Chondrocyte (in vitro differentiated cells): ENCODE measurements at places on chromosomes 4 and X.

- DNase-seq: no peak
These were observed 117.6 kb downstream of the STK32B start for GRCh38 chr4:5168891-5169290.

DNA sequence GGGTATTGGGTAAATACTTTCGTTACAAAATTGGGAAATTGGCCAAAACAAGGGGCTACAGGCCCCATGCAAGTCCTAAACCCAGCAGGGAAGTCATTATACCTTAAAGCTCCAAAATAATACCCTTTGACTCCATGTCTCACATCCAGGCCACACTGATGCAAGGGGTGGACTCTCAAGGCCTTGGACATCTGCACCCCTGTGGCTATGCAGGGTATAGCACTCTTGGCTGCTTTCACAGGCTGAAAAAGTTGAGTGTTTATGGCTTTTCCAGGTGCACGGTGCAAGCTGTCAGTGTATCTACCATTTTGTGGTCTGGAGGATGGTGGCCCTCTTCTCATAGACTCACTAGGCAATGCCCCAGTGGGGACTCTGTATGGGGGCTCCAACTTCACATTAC lies 326.5 kb downstream of the TEX13C start:
- peak; percentile 24 for DNase-seq

DNA sequence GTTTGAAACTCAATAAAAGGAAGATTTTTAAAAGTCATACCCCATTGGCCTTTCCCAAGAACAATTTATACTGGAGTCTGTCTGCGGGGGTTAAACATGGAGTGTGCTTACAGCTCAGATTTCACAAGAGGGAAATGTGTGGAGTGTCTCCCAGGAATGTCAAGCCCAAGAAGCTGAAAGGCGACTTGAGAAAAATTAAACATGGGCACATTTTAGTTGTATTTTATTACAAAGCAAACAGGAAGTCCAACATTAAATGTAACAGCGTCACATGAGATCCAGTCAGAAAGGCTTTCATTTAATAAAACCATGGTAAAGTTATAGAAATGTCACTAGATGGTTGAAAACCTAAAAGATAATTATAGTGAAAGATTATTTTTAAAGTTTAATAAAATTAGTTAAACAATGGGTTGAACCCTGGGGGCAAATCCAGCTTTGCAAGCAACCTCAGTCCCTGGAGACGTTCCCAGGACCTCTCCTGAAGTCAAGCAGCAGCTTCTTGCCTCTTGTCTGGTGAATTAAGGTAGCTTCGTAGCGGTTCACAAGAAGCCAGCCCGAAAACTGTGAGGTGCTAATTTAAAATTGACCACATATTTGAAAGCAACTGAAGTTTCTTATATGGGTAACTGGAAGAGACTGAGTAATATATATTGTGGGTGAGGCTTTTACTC lies 168.4 kb upstream of the EDNRA start:
- no peak for DNase-seq

- DNase-seq: no peak
These were observed 10.1 kb downstream of the FGFRL1 start for GRCh38 chr4:1021386-1022050.

- no peak for DNase-seq
These were observed 393.8 kb upstream of the GNPDA2 start for GRCh38 chr4:45120163-45120562.

DNA sequence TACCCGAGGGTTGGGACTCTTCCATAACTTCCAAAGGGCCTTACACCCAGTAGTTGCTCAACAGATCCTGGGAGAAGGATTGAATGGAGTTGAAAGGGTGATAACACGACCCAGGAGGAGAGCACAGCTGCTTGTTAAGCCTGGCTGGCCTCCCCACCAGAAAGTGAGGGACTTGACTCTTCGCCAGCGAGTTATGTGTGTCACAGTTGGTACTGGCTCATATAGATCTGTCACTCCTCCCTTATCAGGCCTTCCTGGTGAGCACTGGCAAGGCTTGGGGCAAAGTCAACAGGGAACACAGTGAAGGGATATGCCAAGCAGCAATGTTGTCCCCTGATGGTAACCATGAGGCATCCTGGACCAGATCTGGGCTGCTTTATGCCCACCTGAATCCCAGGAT lies 35.8 kb downstream of the APLN start:
- DNase-seq: no peak

DNA sequence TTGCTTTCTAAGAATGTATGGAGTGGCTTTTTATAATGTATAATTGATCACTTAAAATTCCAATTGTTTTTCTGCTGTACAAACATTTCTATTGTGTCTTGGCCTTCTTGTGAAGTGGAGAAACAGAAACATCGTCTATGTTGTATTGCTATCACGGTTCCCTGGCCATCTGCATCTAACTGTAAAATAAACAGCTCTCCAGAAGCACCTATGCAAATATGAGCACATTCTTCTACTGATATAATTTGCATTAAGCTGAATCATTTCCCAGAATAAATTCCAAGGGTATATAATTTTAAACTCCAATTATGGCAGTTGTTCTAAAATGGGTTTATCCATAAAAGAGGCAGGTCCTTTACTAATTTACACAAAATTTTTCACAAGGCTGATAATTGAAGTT lies 261.6 kb upstream of the STS start:
- no peak for DNase-seq

- no peak for DNase-seq
These were observed 101.9 kb upstream of the SFRP2 start for GRCh38 chr4:153890761-153891160.

GRCh38 chr4:139014371-139015268 lies 961 bp upstream of the NOCT start:
- no peak for DNase-seq

- no peak for DNase-seq
These were observed 680.9 kb upstream of the ATOH1 start for GRCh38 chr4:93147524-93148212.

DNA sequence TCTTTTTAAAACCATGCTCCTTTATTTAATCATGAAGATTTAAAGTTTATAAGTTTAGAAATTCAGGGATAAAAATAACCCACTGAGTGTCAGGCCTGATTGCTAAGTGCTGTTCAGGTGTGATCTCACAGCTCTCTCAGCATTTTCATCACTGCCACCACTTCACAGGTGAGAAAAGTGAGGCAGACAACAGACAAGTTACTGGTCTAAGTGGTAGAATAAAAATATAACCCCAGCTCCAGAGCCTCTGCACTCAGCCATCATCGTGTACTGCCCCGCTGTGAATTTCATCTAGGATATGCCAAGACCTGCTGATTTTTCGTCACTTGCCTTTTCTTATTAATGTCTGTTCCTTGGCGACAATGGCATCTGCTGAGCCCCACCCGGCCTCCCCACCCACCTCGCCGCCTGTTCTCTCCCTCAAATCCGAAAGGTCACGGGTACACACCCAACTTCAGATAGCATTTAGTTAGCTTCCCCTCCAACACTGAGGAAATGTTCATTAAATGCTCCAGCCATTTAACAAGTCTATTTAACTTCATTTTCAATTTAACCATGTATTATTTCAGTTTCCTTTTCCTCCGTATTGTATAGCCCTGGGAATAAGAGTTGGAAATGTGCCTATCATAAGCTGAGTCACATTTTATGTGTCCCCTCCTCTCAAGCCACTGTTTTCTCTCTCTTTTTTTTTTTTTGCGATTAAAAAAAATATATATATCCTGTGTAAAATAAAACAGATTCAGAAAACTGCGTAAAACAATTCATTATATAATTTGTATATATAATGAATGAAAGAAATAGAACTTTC lies 236.5 kb downstream of the CBR4 start:
- no peak for DNase-seq

DNA sequence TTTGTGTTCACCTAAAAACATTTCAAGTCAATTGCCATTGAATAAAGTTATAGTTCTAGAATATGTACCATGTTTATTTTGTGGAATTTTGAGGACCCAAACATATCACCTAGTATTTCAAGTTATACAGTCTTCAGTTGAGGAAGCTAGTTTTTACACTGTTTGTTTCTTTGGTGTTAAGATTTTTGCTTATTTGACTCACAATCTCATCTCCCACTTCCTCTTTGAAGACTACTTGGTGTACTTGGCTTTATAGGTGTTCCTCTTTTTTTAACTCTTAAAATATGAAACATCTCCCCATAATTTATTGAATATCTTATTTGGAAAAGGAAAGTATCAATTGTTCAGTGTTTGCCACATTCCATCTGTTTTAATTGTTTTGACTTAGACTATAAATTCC lies 675.4 kb downstream of the RAPGEF2 start:
- no peak for DNase-seq

DNA sequence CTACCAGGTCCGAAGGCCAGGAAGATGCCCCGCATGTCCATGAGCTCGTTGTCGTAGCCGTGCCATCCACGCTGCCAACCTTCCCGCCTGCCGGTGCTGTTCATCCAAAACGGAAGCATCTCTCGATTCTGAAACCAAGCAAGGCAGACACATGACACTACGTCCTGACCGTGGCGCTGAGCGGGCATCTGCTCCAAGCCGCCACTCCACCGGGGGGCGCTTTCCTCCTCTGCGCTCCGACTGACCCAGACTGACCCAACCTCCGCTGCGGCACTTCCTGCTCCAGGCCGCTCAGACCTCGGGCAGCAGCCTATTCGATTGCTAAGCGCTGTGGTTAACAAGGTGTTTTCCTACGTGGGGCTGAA lies 120.5 kb downstream of the ENPP6 start:
- DNase-seq: no peak

GRCh38 chr4:11831739-11832138 lies 403.0 kb upstream of the HS3ST1 start:
- no peak for DNase-seq

- DNase-seq: no peak
These were observed 151.6 kb downstream of the AASDH start for GRCh38 chr4:56235725-56236124.

GRCh38 chr4:15021311-15021710 lies 19.0 kb downstream of the CPEB2 start:
- no peak for DNase-seq

- DNase-seq: peak; percentile 68
These were observed at the start of gene VEGFC for GRCh38 chr4:176792326-176793059. TSS of gene VEGFC (minus strand) at chr4:176792922. CDS start at chr4:176792311, 611 bp downstream.

DNA sequence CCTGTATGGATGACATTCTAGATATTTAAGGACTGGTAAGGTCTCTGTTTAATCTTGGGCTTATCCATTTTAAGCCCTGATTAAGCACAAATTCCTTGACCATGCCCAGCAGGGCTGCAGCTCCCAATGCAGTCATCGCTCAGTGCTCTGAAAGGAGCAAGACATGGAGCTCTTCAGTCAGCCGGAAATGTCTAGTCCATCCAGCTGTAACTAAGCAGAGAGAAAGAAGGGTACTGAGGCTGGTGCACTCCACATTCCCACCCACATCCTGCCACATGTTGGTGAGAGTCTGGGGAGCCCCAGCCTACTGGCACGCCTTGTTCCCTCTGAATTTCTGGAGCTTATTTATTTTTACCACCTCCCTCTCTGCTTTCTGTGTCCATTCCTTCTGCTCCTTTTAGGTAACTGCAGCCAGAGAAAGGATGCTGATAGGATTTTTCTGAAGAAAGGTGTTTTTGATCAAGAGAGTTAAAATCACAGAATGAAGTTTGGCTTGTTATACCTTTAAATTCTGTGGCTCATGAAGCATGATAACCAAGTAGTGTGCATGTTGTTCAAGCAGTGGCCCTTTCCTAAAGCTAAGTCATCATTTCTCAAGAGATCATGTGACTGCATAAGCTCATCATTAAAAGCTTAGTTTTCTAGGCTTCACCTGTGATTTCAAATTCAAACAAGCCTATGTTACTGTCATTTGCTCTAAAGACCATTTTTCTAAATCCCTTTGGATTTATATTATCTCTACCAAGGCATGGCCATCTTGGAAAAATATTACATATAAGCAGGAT lies 74.0 kb downstream of the GALNT7 start:
- DNase-seq: no peak

GRCh38 chr4:44313702-44314101 lies 134.9 kb downstream of the KCTD8 start:
- no peak for DNase-seq

DNA sequence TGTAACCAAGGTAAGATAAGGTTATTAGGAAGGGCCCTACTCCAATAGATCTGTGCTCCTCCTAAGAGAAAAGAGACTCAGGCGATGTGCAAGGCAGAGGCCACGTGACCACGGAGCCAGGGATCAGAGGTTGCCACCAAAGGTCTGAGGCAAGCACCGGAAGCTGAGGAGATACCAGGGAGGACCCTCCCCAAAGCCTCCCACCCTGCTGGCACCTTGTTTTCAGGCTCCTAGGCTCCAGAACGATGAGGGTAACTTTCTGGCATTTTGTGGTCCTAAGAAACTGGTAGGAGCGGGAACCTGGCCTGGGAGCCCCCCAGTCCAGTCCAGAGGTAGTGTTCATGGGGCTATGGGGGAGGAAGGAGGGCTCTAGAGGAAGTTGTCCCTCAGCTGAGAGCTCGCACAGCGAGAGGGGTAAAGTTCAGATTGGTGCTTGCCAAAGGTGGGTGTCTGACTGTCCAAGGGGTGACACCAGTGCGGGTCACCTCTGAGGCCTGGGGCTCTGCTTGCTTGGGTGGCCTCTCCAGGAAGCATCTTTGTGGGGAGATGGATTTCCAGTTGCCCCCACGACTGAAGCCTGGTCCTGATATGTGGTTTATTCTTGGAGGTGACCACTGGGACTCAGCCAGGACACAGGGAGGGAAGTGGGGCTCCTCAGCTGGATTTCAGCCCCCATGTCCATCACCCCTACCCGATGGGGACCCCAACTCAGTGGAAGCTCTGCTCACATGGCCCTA lies 7.5 kb upstream of the LETM1 start:
- DNase-seq: no peak

DNA sequence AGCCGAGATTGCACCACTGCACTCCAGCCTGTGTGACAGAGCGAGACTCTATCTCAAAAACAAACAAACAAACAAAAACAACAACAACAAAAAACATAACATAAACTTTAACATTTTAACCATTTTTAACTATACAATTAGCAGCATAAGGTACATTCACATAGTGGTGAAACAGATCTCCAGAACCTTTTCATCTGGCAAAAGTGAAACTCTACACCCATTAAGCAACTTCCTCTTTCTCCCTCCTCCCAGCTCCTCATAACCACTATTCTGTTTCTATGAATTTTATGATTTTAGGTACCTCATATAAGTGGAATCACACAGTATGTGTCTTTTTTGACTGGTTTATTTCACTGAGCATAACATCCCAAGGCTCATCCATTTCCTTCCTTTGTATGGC lies 103.6 kb downstream of the FAM13A start:
- DNase-seq: no peak

DNA sequence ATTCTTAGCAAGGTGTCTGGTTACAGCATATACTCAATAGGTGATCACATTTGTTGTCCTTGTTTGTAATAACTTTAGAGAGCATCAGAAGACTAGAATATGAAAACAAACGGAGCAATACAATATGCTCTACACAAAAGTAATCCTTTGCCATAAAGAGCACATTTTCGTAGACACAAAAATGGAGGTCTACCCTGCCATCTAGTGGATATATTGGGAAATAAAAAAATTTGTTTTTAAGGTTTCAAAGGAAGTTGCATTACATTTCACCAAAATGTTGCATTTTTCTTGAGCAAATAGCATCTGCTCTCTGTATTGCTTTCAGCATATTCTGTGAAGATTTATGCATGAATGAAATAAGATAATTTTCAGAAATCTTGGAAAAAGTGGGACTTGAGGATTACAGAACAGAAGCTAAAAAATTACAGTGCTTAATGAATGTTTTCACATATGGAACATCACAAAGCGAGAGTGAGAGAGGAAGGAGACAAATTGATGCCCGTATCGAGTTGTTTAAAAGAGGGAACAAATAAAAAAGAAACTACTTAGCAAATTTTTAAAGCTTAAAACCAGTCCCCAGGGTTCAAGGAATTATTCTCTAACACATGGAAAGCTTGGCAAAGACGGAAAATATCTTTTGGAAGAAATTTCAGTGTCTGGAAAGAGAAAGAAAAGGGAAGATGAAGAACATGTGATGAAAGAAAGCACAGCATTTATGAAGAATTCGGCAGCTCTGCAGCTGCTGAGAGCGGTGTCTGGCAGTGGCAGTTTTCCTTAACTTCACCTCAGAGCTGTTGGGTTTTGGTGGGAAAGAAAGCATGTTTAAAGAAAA lies 390.1 kb downstream of the ANKRD50 start:
- DNase-seq: no peak
